Psoas muscle (tissue), 8 donors: ENCODE measurements at places on chromosomes 6 and 20. TPM values are rescaled to one million over a fixed set of nuclear protein-coding genes. Genes with fewer than 3 reads are reported as not detected.

Gene ENPP1
- 1.2 TPM for polyA plus RNA-seq

- H3K36me3 ChIP-seq = no peaks in the 10 kb centered on the region
- no peak overlapping the region for H3K4me3 ChIP-seq
- peaks cover 7% of the 10 kb centered on the region for H3K27me3 ChIP-seq
- DNase-seq = no peak
- no peak overlapping the region for H3K27ac ChIP-seq
Observed at GRCh38 chr20:50980071-50980681, 21.6 kb downstream of the MOCS3 start.

DNA sequence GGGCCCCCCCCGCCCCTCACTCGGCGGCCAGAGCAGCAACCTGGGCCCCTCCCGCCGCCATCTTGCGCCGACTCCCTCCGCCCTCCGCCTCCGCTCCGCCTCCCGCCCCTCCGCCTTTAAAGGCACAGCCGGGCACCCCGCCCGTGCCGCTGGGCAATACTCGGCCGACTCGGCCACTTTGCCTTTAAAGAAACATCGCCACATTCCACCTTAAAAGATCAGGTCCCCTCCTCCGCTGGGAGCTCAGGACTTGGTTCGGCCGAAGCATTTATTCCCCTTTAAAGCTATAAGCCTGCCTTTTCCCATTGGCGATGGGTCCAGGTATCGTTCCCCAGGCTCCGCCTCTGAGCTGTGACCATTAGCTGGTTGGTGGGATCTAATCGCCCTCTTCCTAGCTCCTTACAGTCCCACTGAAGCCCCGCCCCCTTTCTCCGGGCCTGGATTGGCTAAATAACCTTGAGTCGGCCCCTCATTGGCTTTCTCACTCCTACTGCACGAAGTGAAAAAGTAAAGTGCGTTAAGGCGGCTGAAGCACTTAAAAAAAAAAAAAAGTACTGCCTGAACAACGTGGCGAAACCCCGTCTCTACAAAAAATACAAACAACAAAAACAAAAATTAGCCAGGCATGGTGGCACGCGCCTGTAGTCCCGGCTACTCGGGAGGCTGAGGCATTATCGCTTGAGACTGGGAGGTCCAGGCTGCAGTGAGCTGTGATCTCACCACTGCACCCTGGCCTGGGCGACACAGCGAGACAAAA, at the start of gene ZBTB22:
ZBTB22 (minus strand) TSS at position 76 of the 757 bp plus-strand sequence. CDS start 828 bp downstream, outside the sequence.
- no peaks in the 10 kb centered on the region for H3K27me3 ChIP-seq
- peaks cover 11% of the 10 kb centered on the region for H3K36me3 ChIP-seq
- H3K4me1 ChIP-seq = peaks cover 52% of the 10 kb centered on the region
- H3K4me3 ChIP-seq = peak within 1 kb of the TSS; percentile 68

- peaks cover 12% of the 10 kb centered on the region for H3K36me3 ChIP-seq
- no peaks in the 10 kb centered on the region for H3K27me3 ChIP-seq
- H3K4me1 ChIP-seq = no peaks in the 10 kb centered on the region
- no peak for DNase-seq
- no peak overlapping the region for H3K4me3 ChIP-seq
- H3K27ac ChIP-seq = no peak overlapping the region
Observed at GRCh38 chr20:20303320-20303719, 64.6 kb upstream of the INSM1 start.

DNA sequence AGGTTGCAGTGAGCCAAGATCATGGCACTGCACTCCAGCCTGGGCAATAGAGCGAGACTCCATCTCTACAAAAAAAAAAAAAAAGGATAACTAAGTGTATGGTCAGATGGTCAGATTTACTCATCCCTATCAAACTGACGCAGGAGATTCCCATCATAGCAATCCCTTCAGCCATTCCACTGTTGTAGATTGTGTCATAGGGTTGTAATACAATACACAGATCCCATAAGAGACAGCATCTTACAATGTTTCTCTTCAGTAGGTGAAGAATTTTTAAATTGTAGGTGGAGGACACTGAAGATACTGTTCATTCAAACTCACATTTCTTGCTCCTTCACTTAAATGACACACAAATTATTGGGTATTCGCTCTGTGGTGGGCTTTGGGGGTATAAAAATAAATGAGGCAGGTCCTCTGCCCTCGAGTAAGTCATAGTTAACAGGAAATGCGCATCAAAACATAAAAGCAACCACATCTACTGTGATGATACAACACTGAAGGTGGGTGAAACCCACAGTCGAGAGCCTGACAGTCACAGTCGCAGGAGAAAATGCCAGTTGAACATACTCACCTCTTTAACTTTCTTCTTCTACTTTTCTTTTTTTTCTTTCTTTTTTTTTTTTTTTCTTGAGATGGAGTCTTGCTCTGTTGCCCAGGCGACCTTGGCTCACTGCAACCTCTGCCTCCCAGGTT, 205.5 kb downstream of the ZNF217 start:
- no peak overlapping the region for H3K27ac ChIP-seq
- no peaks in the 10 kb centered on the region for H3K4me1 ChIP-seq
- DNase-seq = no peak
